Thoracic aorta (tissue), 2 donors: ENCODE measurements at places on chromosomes 6 and 20. TPM values are rescaled to one million over a fixed set of nuclear protein-coding genes. Genes with fewer than 3 reads are reported as not detected.

Gene PCMTD2
- 113 TPM for total RNA-seq

Gene KIF25
- not detected for total RNA-seq

GRCh38 chr6:5570641-5571040 is 309.3 kb downstream of the FARS2 start:
- H3K27me3 ChIP-seq = no peaks in the 10 kb centered on the region
- no peak overlapping the region for H3K27ac ChIP-seq
- H3K4me3 ChIP-seq = no peak overlapping the region
- H3K4me1 ChIP-seq = no peaks in the 10 kb centered on the region

DNA sequence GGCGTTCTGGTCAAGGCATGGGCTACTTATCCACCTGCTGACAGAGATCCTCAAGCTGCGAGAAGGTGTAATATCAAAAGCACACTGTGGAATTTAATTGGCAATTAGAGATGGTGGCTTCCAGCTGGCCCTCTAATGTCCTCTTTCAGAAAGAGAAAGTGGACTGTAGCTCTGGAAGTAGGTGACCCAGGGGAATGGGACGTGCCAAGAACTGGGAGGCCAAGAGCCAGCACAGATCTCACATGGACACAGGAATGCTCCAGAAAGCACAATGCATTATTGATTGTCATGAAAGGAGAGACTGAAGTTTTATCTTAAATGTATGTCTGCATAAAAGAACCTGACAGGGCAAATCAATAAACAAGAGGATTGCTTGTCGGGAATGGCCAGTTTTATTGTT is 198.6 kb upstream of the CDH4 start:
- H3K36me3 ChIP-seq = no peaks in the 10 kb centered on the region
- H3K4me3 ChIP-seq = no peak overlapping the region
- no peaks in the 10 kb centered on the region for H3K4me1 ChIP-seq
- no peak overlapping the region for H3K27ac ChIP-seq

GRCh38 chr6:71153755-71154325 is 134.8 kb upstream of the OGFRL1 start:
- no peak for DNase-seq
- no peaks in the 10 kb centered on the region for H3K27me3 ChIP-seq
- H3K36me3 ChIP-seq = no peaks in the 10 kb centered on the region
- H3K4me3 ChIP-seq = no peak overlapping the region

- no peaks in the 10 kb centered on the region for H3K27me3 ChIP-seq
- peaks cover 21% of the 10 kb centered on the region for H3K4me1 ChIP-seq
- H3K27ac ChIP-seq = no peak overlapping the region
- H3K36me3 ChIP-seq = no peaks in the 10 kb centered on the region
- H3K4me3 ChIP-seq = no peak overlapping the region
- DNase-seq = no peak
Measured at GRCh38 chr6:43986177-43986825, 141.0 kb downstream of the MRPL14 start.

DNA sequence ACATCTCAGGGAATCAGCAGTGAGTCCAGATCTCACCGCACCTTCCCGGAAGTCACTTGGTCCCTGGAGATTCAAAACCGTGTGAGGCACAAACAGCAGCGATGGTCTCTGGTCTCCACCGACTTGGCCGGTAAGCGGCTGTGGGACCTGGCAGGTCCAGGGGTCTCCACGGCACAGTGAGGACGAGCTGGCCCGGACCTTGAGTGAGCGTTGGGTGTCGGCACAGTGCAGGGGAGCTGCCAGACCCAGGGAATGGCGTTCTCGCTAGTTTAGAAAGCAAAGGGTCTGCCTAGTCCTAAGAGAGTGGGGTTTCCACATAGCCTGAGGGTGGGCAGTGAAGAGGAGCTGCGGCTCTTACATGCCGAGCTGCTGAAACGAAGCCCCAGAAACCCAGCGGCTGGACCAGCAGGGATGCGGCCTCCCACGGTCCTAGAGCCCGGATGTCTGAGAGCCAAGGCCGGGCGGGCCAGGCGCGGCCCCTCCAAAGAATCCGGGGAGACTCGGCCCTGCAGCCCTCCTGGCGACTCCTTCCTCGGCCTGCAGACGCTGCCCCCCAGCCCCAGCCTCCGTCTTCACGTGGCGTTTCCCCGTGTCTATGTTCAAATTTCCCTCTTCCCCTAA is 185.0 kb downstream of the ERMARD start:
- H3K36me3 ChIP-seq = no peaks in the 10 kb centered on the region
- H3K4me1 ChIP-seq = peaks cover 27% of the 10 kb centered on the region
- H3K4me3 ChIP-seq = no peak overlapping the region
- H3K27ac ChIP-seq = no peak overlapping the region
- DNase-seq = no peak

DNA sequence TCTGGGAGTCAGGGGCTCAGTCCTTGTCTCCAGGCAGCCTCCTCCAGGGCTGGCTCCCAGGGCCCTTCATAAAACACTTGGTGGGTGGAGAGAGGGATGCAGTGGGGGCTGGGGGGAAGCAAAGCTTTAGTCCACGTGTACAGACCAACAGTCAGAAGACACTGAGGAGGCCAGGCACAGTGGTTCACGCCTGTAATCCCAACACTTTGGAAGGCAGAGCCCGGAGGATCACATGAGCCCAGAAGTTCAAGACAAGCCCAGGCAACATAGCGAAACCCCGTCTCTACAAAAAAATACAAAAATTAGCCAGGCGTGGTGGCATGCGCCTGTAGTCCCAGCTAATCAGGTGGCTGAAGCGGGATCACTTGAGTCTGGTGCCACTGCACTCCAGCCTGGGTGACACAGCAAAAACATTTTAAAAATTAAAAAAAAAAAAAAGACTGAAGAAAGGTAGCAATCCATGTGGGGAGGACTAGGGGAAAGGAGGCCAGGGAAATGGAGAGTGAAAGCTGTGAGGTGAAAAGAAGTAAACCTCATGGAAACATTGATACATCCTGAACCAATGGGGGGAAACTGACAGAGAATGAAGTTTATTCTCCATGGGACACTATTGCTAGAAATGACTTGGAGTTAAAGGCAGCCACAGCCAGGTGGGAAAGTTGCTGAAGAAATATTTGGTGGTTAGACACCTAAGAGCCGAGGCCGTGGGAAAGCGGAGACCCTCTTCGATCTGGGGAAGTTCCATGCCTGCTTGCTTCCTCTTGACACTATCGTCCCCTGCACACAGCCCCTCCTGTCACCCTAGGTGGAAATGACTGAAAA is 35.4 kb downstream of the PIM1 start:
- no peaks in the 10 kb centered on the region for H3K36me3 ChIP-seq
- no peaks in the 10 kb centered on the region for H3K27me3 ChIP-seq
- H3K4me1 ChIP-seq = no peaks in the 10 kb centered on the region
- no peak for DNase-seq

DNA sequence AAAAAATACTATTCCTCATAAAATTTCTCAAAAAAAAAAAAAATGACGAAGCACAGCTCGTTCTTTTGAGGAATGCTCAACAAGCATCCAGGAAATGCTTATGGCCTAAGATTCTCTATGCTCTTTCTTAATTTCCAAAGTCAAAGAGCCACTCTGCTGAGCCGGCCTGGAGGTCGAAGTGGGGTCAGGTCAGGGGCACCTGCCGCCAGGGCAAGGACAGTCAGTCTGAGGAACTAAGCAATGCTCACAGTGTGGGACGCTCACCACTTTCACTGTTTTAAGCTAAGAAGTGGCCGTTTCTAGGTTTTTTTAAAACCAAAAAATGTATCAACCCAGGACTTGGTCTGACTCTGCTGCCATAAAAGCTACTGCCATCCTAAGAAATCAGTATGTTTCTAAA is 17.3 kb downstream of the YTHDF1 start:
- no peaks in the 10 kb centered on the region for H3K4me1 ChIP-seq
- no peak overlapping the region for H3K27ac ChIP-seq
- H3K36me3 ChIP-seq = peaks cover 35% of the 10 kb centered on the region
- no peak overlapping the region for H3K4me3 ChIP-seq
